ENCODE measurements at places on chromosomes 5 and 9.
A peak's percentile ranks its signal among the peaks of the same experiment; 100 is the strongest.

DNA sequence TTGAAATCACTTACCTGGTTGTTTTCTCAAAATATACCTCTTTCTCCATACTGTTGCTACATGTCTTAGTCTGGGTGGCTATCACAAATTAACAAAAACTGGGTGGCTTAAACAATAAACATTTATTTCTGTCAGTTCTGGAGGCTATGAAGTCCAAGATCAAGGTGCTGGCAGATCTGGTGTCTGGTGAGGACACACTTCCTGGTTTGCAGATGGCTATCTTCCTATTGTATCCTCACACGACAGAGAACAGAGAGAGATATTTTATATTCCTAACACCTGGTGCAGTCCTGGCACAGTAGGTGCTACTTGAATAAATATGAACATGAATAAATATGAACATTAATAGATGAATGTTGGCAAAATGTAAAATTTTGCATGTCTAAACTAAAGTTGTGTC lies 164.3 kb upstream of the ACOT12 start:
- no peak for DNase-seq

- DNase-seq = no peak
Measured at GRCh38 chr5:106017243-106017857, 1653.4 kb downstream of the EFNA5 start.

GRCh38 chr5:149117970-149118369 lies 23.3 kb upstream of the ABLIM3 start:
- no peak for DNase-seq

DNA sequence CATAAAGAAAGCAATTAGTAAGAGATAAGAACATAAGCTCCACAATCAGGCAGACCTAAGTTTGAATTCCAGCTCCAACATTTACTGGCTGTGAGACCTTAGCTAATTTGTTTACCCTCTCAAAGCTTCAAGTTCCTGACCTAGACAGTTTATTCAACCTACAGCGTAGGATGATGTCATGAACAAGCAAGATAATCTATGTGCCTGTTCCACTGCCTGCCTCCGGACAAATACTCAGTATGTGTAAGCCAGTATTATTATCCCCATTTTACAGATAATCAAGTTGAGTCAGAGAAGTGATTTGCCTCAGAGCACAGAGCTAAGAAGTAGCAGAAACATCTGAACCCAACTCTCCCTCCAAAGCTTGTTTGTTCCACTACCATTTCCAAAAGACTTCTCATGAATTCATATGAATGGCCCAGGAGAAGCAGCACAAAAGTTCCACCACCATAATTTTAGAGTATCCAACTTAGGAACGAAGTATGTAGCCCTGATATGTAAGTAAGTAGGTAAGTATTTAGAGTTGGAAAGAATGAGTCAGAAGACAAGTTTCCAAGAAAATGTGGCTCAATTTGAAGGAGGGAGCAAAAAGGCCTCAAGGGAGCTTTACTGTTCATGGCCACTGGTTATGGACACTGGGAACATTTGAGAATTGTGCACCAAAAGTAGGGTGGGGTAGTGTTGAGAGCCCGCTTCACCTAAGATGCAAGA lies 398.2 kb downstream of the NFIB start:
- DNase-seq = no peak

- DNase-seq = no peak
Measured at GRCh38 chr9:20989923-20990341, 41.5 kb downstream of the HACD4 start.

GRCh38 chr5:112121258-112121657 lies 297.8 kb downstream of the EPB41L4A start:
- no peak for DNase-seq

DNA sequence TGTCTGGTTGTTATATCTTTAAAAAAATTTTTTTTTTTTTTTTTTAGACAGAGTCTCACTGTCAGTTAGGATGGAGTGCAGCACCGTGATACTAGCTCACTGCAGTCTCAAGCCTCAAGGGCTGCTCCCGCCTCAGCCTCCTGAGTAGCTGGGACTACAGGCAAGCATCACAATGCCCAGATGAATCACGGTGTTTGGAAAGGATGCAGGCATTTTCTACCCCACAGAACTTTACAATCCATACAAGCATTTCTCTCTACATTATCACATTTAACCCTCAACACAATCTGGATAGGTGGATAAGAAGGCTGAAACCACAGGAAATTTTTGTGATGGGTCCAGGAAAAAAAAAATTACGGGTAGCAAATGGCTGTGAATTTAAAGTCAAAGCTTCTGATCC lies 5.8 kb upstream of the PCA3 start:
- DNase-seq = no peak

DNA sequence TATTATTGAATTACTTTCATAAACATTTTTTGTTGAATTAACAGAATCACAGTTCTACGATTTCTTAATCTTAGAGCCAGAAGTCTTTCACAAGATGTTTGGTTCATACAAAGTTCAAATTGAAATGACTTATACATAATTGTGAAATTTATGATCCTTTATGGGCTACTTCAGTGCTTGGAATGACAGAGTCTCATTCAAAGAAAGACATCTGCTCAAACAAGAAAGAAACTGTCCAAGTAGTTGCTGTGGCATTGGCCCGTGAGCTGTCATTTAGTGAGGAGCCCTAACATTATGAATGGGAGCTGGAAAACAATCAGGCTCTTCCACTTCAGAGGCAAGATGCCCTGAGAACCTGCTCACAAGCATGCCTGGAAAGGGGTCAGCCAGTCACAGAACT lies 63.4 kb downstream of the AUH start:
- peak; percentile 73 for DNase-seq

GRCh38 chr5:44051591-44051990 lies 337.6 kb downstream of the FGF10 start:
- DNase-seq = no peak

GRCh38 chr5:36637516-36637915 lies 31.1 kb downstream of the SLC1A3 start:
- DNase-seq = no peak

DNA sequence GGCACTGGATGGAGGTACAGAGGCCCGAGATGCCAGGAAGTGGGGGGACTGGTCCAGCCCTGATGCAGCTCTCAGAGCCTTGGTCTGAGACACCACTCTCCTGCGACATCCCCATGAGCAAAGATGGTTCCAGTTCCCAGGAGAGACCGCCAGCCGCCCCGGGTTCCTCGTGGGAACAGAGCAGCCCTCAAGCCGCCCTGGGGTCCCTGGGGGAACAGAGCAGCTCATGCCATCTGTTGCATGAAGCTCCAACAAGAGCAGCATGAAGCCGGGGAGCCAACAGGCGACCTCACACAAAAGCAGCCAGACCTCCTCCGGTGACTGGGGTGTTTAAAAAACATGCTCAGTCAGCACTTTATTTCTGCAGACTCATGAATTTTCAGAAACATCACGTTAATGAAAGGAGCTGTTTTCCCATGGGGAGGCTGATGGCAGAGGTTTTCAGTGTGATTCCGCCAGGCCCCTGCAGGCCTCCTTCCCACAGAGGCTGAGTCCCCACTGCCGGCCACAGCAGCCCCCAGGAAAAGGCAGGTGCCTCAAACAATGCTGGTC lies 6.2 kb downstream of the SLC6A18 start:
- DNase-seq = no peak

DNA sequence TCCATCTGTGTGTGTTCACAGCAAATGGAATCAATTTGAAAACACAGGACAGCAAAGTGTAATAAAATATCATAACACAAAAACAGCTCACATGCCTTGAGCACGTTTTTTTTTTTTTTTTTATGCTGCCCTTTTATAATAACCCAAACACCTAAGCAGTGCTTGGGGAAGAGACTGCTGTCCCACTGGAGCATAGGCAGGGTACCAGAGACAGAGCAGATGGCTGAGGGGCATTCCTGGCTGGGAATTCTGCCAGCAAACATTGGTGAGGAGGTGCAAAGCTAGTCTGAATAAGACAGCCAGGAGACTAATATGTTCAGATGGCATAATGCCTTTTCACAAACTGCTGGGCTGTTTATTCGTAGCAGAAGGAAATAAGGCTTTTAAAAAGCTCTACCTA lies 58.1 kb upstream of the SV2C start:
- DNase-seq = no peak

DNA sequence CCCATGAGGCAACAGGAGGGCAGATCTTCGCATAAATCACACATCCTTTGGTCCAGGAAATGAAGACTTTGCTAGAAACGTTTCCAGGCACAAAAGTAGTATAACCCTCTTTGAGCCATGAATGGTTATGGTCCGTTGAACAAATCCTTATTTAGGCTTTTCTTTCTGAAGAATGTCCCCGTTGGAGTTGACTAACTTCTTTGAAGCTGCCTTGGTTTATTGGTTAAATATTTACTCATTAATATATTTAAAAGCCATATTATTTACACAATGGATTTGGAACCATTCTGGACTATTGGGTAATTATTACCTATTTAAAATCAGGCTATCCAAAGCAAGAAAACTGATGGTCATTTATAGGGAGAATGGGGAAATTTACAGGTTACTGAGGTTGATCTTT lies 347.6 kb upstream of the SLC30A5 start:
- DNase-seq = no peak

GRCh38 chr9:121295662-121296191 lies 27.8 kb downstream of the GSN start:
- DNase-seq = no peak

DNA sequence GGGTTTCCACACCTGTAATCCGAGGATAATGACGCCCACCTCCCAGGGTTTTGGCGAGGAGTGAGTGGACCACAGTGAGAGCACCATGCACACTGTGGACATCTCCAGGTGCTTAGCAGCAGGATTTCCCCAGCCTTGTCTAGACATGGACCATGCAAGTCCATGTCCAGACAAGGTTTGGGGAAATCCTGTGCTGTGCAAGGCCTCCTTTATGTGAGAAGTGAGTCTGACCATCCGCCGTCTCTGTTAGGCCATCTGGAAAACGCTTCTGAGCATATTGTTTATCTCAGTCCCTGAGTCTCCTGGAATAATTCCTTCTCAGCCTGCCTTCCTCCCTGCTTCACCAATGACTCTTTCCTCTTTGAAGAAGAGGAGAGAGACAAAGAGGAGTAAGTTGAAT lies 26.2 kb upstream of the TNFAIP8 start:
- no peak for DNase-seq

GRCh38 chr5:108801776-108802175 lies 54.1 kb downstream of the FER start:
- no peak for DNase-seq

DNA sequence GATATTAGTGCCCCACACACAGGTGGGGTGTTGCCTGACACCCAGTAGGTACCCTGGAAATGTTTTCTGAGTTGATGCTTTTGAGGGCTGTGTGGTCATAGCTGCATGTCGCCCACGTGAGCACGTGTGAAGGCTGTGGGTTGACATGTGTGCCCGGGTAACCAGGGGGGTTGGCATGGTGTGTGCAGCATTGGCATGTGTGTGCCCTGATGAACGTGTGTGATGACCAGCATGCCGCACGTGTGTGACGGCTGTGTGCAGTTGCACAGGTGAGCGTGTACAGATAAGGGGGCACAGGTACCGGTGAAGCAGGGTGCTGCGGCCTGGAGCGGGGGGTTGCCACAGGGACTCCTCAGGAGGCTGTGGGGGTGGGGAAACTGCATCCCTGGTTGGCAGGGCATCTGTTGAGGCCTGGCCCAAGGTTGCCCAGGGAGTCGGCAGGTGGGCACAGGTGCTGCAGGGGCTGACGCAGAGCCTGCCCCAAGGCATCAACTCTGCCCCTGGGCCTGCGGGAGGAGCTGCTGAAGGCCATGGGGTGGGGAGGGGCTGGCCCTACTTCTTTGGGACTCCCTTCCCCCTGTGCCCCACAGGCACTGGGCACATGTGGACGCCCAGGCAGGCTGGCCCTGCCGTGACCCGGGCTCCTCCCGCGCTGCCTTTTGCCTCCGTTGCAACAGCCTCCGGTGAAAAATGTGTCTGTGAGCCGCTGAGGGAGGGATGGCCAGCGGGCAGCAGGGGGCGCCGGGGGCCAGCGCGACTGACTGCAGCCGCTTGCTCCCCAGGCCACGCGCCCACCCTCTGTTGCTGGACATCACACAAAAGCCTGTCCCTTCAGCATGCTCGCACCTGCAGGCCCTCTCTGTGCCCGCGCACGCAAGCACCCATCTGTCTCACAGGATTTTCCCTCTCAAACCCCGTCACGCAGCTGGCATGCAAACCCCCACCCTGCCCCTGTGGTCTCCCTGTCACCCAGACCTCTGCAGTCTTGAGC lies 2.2 kb downstream of the UNC5A start:
- DNase-seq = no peak

DNA sequence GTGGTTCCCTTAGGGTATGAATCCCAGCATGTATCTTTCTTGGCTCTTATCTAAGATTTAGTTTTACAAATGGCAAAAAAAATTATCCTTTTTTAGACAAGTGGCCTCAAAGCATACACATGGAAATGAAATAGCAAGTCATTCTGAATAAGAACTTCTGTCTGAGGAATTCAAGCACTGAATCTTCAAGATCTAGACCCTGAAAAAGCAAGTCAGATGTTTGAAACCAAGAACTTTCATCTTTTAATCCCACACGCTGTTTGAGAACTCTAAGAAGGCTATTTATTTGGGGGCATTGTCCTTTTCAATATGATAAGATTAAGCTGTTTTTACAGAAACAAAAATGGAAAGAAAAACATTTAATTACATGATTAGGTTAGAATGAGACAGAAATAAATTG lies 549.2 kb upstream of the CYLC2 start:
- no peak for DNase-seq

DNA sequence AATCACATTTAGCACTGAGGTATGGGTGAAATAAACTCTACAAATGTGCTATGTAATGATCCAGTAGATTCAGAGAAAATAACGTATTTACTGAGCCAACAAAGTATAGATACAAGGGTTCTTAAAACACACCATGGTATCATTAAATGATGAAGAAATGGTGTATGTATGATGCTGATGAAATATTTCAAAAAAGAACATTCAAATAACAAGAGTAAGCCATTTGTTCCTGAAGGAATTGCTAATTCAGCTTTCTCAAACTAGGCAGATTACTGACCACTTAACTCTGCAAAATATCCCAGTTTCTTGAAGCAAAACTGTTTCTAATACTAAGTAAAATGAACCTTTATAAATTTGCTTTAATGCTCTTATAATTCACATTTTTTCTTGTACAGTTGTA lies 97.6 kb upstream of the IFNE start:
- no peak for DNase-seq
